ENCODE measurements at places on chromosomes 5 and 9.

DNA sequence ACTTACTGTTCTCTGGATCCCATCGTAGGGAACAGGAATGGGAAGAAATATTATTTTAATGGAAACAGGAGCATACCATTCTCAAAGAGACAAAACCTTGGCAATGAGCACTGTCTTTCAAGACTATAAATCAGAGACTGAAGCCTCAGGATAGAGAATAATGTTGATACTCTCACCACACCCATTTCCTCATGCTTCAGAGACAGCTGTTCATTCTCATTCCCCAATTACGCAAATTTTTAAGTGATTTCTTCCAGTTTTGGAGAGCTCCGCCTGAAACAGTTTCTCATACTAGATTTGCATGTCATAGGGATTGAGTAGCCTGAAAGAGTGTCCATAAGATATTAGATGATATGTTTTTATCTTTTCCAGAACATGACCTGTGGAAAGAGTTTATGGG lies 290.5 kb upstream of the RASA1 start:
- DNase-seq = no peak

DNA sequence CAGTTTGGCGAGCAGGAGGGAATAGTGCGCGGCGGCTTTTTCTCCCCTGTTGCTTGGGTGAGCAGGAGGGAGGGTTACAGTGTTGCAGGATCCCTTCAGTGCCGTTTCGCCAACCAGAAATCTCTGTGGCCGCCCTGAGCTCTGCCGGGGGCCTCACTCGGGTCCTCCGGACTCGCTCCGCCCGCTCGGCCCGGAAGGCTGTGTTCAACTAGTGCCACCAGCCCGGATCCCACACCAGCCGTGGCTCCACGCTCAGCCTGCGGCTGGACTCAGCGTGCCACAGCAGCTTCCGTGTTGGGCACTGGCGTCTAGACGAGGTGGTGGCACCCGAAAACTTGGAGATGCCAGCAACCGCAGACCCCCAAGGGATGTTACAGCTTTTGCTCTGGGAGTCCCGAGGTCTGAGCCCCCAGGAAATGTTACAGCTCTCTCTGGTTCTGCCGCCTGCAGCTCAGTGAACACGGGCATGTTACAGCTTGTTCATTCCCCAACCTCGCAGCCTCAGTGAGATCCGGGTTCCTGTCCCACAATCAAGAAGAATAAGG lies 16.0 kb upstream of the OR13C9 start:
- no peak for DNase-seq

GRCh38 chr9:75685062-75685461 lies 205.4 kb upstream of the PCSK5 start:
- DNase-seq = no peak

GRCh38 chr5:139551191-139551889 lies 9.8 kb upstream of the UBE2D2 start:
- DNase-seq = peak; percentile 55

- no peak for DNase-seq
These were observed 74.5 kb downstream of the FBXO38 start for GRCh38 chr5:148458036-148458888.

GRCh38 chr5:77630114-77630680 lies 8.3 kb downstream of the OTP start:
- peak; percentile 75 for DNase-seq

- no peak for DNase-seq
These were observed 5.2 kb downstream of the ANKDD1B start for GRCh38 chr5:75616371-75616881.

DNA sequence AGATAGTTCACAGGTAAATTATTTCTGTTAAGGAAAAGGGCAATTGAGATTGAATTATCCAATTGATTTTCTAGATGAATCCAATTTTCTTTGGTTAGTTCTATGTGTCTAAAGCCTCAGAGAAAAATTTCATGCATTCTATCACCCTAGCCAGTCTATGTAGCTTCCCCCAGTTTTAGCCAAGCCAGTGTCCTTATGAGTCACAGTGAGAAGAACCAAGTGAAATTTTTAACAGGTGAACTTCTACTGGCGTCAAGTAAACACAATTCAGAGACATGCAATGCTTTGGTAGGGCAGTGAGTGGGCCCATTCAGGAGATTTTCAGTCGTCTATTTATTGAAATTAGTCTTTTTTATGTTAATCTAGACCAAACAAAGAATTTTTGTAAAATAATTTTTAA lies 1077.4 kb upstream of the ARRDC3 start:
- DNase-seq = no peak

- DNase-seq = no peak
These were observed 27.5 kb downstream of the GADD45G start for GRCh38 chr9:89632192-89632733.

- DNase-seq = peak; percentile 34
These were observed 6.1 kb upstream of the PANK3 start for GRCh38 chr5:168585119-168585856.

DNA sequence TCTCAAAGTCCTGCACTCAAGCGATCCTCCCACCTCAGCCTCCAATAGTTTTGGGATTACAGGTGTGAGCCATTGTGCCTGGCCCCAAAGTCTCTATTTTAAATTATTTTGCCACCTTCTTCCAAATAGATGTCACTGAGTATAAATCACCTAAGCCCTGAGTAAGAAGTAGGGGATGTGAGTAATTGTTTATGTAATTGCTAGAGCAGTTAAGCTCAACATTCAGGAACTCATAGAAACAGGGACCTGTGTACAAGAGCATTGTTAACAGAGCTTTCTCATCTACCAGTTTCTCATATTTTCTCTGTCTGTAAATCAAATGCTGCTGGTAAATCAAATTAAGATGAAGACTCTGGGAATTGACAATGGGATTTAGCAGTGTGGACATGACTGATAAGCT lies 26.3 kb downstream of the CDK7 start:
- no peak for DNase-seq

DNA sequence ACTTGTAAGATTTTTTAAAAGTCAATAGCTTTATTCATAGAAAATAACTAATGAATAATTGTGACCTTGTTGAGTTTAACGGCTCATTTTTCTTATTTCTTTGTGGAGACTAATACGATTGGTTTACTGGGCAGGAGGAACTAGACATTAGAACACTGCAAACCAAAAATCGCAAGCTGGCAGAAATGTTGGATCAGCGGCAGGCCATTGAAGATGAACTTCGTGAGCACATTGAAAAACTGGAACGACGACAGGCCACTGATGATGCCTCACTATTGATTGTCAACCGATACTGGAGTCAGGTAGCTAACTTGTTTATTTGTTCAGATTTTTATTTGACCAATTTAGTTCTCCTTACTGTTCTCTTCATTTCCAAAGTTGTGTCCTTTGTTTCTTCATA lies 6.4 kb downstream of the RNF20 start:
- DNase-seq = no peak

GRCh38 chr9:83153030-83153429 lies 90.1 kb upstream of the RASEF start:
- no peak for DNase-seq

DNA sequence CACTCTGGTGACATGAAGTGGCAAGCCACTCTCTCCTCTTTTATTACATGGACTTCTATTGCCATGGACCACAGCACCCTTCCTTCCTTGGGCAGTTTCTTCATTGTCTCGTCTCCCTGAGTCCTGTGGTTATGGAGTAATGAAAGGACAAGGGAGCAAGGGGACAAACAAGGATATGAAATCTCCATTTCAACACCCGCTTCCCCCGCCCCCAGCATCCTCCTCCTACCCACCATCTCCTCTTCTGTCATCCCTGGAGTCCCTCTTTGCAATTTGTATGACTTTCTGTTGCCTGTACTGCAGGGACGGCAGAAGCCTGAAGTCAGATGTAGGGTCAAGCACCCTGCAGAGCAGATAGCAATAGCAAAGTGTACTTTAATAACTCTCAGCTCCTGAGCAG lies 300.7 kb upstream of the CLINT1 start:
- no peak for DNase-seq

GRCh38 chr9:110141227-110141793 lies 66.6 kb downstream of the C9orf152 start:
- DNase-seq = no peak

GRCh38 chr5:77156379-77156778 lies 54.1 kb upstream of the PDE8B start:
- DNase-seq = no peak

DNA sequence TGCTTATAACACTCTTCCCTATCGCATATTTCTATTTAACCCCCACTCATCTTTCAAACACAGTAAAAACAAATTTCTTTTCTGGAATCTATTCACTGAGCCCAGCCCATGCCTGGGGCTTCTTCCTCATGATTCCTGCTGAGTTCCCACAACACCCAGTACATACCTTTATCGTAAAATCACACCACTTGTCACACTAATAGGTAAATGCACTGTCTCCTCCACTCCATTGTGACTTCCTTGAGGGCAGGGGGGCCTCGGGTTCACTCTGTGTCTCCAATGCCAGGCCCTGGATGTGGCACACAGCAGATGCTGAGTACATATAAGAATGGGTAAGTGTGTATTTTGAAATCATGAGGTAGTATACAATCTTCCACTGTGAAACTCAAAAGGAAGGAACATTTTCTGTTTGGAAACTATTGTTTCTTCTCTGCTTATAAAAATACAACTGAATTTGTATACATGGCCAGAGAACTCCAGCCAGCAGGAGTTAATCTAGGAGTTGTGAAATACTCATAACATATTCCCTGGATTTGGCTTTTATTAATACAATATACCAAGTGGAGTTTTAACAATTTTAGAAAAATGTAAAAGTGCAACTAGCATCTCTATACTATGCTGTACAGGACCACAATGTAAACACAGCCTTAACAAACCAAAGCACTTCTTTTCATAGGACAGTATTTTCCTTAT lies 7.2 kb downstream of the PLK2 start:
- no peak for DNase-seq

- DNase-seq = no peak
These were observed 71.8 kb upstream of the ADRA1B start for GRCh38 chr5:159844267-159845121.

DNA sequence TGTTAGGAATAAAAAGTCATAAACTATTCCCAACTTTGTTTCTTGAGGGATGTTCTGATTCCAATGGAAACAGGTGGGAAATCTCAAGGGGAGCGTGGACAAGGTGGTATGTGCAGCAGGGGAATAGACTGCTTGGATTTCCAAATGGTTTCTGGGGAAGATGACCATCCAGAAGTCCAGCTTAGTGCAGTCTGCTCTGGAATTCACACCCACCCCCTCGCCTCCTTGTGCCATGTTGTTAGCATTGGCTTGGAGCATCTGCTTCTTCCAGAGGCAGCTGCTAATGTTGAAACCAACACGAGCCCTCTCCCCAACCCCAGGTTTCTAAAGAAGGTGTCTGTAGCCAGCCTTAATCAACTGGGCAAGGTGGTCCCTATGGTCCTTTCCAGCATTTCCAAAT lies 90.9 kb downstream of the PDE6A start:
- no peak for DNase-seq

DNA sequence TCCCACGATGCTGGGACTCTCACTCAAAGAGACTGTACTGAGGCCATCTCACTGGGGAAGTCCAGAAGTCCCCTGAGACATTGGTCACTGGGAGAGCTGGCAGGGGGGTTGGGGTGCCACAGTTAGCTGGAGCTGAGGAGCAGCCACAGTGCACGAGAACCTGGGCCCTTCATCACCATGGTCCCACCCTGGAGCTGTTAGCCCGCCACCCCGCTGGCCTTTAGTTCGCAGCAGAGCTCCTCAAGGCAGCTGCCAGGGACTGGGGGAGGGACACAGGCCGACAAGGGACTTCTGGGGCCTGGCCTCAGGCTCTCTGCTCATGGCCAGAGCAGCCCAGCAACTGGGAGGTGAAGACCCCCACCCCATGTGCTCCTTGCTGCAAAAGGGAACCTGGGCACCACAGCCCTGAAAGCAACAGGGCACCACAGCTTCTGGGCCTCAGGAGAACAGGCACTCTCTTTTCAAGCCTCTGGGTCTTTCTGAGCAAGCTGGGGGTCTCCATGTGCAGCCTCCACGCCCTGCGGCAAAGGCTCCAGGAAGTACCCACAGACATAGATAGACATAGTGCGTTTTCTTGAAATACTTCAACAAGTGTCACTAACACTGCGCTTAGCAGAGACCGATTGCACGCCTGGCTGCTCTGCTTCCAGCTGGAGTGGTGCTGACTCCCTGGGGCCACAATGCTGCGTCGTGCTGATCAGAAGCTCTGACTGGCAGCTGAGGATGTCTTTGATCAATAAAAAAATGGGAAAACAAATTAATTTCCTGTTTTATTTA lies 46.0 kb downstream of the VAV2 start:
- no peak for DNase-seq

DNA sequence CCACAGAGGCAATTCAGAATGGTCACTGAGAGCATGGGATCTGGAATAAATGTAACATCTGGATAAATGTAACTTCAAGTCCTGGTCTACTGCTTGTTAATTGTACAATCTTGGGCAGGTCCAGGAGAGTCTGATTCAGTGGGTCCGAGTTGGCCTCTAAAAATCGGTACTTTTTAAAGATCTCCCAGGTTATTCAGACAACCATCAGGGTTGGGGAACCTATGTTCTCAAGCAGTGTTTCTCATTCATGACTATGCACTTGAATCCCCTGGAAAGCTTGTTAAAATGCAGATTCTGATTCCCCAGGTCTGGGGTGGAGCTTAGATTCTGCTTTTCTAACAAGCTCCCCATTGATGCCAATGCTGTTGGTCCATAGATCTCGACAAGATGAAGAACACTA lies 14.8 kb downstream of the ANXA1 start:
- no peak for DNase-seq

DNA sequence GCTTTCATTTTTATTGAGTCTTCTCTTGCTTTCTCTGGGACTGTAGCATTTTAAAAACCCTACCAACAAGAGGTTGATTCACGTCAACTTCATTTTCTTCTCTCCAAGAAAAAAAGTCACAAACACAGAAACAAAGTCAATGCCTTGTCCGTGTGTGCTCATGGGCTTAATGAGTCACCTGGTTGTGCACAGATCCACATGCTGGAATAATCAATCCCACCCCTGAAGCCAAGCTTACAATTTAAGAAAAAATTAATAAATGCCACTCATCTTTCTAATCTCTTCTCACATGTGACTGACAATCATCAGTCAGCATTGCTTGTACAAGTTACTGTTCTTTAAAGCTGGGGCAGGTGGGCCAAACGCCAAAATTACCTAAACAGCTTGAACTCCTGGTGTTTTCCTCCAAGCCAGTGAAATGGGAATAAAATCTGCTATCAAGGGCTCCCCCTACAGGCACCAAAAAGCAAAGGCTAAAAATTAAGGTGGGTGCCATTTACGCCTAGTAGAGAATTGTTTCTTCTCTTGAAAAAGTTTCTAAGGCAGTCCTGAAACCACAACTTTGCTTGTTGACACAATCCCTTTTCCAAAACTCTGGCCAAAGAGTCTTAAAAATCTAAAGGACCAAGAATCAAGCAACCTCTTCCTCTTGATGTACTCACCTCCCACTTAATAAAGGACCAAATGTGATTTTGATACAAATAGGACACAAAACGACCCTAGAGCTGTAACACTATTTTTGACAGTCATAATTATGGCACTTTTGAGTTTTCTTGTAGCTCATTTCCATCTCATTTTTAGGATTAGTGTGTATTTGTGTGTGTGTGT lies 21.3 kb downstream of the TRMO start:
- peak; percentile 56 for DNase-seq

DNA sequence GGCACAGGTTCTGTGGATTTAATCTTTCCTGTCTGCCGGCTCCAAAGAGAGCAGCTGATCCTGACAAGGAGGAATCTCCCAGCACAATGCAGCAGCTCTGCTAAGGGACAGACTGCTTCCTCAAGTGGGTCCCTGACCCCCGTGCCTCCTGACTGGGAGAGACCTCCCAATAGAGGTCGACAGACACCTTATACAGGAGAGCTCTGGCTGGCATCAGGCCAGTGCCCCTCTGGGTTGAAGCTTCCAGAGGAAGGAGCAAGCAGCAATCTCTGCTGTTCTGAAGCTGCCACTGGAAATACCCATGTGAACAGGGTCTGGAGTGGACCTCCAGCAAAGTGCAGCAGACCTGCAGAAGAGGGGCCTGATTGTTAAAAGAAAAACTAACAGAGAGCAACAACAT lies 630.2 kb upstream of the FTMT start:
- DNase-seq = no peak

Measured in common myeloid progenitor, CD34-positive (primary cell).